ENCODE measurements at places on chromosomes 16 and 17. TPM values are rescaled to one million over a fixed set of nuclear protein-coding genes. Genes with fewer than 3 reads are reported as not detected.

PLCG2 gene
- total RNA-seq = 8.5 TPM

DNA sequence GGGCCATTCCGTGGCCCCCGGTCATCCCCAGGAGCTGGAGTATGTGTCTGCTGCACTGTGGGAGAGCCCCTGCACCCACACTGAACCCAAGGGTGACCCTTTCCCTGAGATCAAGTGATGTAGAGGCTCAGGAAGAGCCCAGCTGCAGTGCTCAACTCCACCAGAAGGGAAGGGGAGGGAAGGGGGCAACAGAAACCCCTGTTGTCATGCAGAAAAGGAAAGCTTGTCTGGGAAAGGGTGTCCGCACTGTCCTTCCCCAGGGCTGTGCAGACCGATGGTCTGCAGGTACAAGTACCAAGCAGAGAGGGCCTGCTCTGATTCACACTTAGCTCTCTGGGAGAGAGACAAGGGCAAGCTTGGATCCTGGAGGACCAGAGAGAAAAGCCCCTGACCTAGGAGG is 45.7 kb upstream of the TOB1 start:
- DNase-seq = no peak

CCL17 gene
- not detected for total RNA-seq

GRCh38 chr16:11636172-11636721 is 32.0 kb upstream of the SNN start:
- DNase-seq = no peak

GRCh38 chr17:17740615-17741348 is 59.5 kb downstream of the RAI1 start:
- DNase-seq = no peak

DNA sequence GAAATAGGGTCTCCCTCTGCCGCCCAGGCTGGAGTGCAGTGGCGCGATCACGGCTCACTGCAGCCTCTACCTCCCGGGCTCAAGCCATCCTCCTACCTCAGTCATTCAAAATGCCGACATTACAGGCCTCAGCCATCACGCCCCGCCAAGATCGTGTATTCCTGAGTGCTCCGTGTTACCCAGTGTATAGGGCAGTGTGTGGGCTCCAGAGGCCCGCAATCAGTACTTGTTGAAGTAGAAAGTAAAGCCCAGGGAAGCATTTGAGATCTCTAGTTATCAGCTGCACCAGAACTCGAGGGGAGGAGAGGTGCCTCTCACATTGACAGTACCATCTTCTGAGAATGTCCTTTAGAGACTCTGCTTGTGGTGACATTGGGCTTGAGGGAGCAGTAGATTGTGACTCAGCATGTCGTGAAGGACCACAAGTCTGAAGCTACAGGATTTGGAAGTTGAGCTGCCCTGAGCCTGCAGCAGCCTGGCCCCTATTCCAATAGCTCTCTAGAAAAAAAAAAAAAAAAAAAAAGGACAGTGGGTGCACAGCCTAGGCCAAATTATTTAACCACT is 1.1 kb upstream of the PRPSAP1 start:
- DNase-seq = no peak

- DNase-seq = no peak
Measured at GRCh38 chr16:12661656-12662172, 142.0 kb downstream of the CPPED1 start.

- DNase-seq = no peak
Measured at GRCh38 chr17:60464343-60464742, 42.1 kb downstream of the CHCT1 start.

QPRT gene
- 6.7 TPM for total RNA-seq

LGALS9B gene
- not detected for total RNA-seq

- DNase-seq = no peak
Measured at GRCh38 chr17:3895354-3895753, 2.5 kb upstream of the CAMKK1 start.

DNA sequence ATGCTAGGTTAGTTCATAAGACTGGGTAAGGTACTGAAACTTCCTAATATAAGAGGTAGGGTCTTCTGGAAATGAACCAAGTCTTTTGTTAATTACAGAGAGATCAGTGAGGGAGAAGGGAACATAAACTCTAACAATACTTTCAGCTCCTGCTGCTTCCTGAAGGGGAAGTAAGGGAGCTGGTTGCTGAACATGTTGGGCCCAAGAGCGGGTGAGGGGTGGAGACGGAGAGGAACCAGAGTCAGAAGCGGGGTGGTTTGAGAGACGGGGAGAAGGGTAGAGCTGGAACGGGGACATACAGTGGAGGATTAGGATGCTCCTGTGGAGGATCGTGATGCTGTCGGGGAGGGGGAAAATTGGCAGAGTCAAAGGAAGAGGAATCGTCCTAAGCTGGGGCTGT is 11.5 kb upstream of the ZNF747 start:
- no peak for DNase-seq

RCVRN gene
- total RNA-seq = 0.70 TPM

KRT39 gene
- not detected for total RNA-seq

NUP88 gene
- 45.1 TPM for total RNA-seq

GRCh38 chr17:81339191-81339533 is 44.1 kb upstream of the SLC38A10 start:
- no peak for DNase-seq

GRCh38 chr17:10380631-10381408 is 8.0 kb upstream of the MYH13 start:
- DNase-seq = no peak

GRCh38 chr17:19017401-19017800 is 12.8 kb upstream of the FAM83G start:
- no peak for DNase-seq

KANSL1 gene
- 33.6 TPM for total RNA-seq

DNA sequence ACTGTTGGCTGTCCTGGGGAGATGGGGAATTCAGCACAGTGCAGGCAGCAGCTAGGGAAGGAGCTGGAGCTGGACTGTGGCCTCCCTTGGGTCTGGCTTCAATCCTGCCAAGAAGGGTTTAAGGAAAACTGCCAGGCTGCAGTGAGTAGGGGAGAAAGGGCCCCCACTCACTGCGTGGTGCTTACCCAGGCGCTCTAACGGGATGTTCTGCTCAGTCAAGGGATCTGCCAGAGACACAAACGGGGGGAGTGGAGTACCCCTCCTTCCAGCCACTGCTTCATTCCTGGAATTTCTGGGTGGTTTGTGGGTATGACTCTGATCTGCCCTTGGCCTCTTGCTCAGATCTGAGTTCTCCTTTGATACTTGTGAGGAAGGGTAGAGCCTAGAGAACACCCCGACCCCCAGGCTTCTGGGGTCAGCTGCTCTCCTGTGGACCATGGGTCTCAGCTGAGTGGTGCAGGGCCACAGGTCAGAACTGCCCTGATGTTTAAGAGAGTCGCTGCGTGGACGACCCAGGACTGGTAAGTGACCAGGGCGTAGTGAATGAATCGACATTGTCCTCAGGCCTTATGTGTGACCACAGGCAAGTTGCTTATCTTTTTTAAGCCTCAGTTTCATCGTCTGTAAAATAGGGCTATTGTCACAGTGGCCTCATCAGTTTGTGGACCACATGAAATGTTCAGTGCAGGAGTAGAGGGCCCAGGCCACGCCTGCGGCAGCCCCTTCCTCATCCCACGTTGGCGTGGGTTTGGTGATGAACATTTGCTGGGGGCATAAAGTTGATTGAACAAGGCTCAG is 9.6 kb downstream of the CRISPLD2 start:
- DNase-seq = no peak

GRCh38 chr16:86502856-86503748 is 7.2 kb upstream of the FOXF1 start:
- DNase-seq = no peak

ITGA2B gene
- total RNA-seq = 1.7 TPM

TOX3 gene
- not detected for total RNA-seq

DNA sequence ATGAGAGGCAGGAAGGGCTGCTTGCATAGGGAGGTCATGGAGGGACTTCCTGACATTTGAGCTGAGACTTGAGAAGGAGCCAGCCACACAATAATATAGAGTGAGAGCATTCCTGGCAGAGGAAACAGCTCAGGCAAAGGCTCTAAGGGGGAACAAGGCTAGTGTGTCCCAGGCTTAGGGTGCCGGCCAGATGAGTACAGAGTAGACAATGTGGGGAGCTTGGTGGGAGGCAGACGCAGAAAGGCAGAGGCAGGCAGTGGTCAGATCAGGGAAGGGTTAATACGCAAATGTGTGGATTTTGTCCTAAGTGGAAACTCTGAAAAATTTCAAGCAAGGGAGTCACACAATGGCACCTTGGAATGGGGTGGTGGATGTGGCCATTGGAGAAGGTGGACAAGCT is 31.3 kb downstream of the CD300LB start:
- DNase-seq = peak; percentile 59

- DNase-seq = no peak
Measured at GRCh38 chr17:80727409-80727755, 182.7 kb downstream of the RPTOR start.

GRCh38 chr16:65576631-65577030 is 454.8 kb upstream of the CDH11 start:
- no peak for DNase-seq

DNA sequence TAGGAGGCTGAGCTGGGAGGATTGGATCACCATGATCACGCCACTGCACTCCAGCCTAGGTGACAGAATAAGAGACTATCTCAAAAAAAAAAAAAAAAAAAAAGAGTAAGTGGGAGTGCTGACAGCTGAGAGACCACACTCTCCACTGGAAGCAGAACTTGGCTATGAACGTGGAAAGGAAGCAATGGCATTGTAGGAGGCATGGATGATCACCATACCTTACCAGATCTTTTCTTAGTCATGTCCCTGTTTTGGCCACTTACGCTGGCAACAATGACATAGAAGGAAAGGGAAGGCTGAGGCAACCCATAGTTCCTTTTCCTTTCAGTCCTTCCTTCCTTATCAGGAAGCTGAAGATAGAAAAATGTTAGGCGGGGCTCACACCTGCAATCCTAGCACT is 3.7 kb upstream of the ATP1B2 start:
- no peak for DNase-seq

GRCh38 chr16:54407596-54407995 is 121.0 kb upstream of the IRX3 start:
- DNase-seq = no peak

GRCh38 chr16:3612510-3613466 is 1.4 kb upstream of the SLX4 start:
- no peak for DNase-seq

PRR29 gene
- 0.51 TPM for total RNA-seq

DNA sequence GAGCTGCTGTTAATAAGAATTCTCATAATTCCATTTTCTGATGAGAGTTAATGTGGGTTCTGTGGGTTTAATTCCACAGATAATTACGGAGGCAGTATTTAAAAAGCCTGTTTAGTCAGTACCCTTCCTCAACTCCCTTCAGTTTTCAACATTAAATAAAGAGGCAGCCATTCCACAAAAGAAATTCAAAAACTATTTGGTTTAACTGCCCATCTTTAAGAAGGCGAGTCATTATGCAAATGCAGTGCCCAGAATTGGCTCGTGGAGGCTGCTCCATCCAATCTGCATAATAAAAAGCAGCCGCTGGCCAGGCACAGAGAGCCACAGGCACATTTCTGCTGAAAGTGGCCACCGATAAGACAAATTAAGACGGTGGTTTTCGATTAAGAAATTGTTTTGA is 194.4 kb upstream of the TOX3 start:
- no peak for DNase-seq

- DNase-seq = no peak
Measured at GRCh38 chr17:19796457-19796856, 48.4 kb upstream of the ALDH3A1 start.

KCNJ2 gene
- total RNA-seq = 33.5 TPM

- DNase-seq = no peak
Measured at GRCh38 chr17:76369804-76370203, 14.6 kb upstream of the SPHK1 start.

- DNase-seq = no peak
Measured at GRCh38 chr17:5434984-5435383, 4.0 kb downstream of the C1QBP start.

DNA sequence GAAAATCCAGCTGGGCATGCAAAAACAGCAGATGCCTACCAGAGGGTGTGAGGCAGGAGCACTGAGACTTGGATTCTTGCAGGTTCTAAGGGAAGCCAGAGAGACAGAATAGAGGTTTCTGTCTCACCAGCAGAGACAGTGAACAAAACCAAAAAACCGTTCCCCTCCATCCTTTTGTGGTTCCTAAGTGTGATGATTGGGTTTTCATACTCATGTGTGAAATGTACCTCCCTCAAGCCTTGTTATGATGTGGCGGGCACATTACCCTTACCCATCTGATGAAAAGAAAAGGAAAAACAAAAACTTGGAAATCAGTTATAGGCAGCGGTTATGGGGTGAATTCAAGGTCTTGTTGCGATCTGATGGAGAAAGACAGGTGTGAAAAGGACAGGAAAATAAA is 172.6 kb upstream of the CDH13 start:
- no peak for DNase-seq

DNA sequence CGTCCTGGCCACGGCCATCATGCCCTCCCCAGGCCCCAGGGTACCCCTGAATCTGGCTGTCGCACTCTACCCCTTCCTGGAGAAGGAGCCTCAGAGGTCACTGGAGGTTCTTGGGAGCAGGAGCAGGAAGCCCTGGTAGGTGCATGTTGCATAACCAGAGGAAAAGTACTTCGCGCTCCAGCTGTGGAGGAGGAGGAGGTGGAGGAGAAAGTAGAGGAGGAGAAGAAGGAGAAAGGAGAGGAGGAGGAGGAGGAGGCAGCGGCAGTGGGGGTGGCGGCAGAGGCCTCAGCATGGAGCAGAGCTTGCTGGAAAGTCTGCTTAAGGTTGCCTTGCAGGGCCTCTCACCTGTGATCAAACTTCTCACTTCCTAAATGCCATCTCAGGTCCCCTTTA is 61.8 kb downstream of the BAIAP2 start:
- no peak for DNase-seq

BEAN1 gene
- 2.8 TPM for total RNA-seq

- DNase-seq = no peak
Measured at GRCh38 chr16:51148678-51149228, 2.3 kb downstream of the SALL1 start.

DNA sequence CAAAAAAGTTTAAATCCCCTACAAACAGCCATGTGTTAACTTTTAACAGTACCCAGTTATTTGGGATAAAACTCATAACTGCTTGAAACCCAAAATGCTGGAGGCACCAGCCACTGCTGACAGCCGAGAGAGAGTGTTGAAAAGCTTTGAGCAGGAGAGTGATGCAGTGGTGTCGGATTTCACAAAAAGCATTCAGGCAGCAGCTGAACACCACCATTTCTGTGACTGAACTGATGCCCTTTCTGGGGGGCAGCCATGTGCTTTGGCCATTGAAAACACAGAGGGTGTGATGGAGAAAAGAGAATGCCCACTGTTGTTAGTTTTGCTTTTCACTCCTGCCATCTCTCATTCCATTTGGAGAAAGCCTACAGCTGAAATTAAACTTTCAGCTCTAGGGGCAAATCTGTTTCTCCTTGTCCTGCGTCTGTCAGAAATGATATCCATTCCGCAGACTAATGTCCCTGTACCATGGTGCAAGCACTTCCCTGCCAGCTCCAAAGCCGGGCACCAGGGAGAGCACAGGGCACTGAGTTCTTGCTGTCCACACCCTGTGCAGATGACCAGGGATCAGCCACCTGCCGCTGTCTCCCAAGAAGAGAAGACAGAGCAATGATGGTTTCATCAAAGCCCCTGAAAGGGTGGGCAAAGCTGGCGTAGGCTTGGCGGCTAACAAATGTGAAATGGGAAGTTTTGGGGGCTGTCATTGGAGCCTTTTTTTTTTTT is 16.6 kb upstream of the MLYCD start:
- DNase-seq = no peak
